NCI-H187 (cell line): ENCODE measurements at places on chromosomes 2 and 18.

GRCh38 chr2:218394298-218395089 is 5.2 kb upstream of the CTDSP1 start:
- DNase-seq, result no peak

DNA sequence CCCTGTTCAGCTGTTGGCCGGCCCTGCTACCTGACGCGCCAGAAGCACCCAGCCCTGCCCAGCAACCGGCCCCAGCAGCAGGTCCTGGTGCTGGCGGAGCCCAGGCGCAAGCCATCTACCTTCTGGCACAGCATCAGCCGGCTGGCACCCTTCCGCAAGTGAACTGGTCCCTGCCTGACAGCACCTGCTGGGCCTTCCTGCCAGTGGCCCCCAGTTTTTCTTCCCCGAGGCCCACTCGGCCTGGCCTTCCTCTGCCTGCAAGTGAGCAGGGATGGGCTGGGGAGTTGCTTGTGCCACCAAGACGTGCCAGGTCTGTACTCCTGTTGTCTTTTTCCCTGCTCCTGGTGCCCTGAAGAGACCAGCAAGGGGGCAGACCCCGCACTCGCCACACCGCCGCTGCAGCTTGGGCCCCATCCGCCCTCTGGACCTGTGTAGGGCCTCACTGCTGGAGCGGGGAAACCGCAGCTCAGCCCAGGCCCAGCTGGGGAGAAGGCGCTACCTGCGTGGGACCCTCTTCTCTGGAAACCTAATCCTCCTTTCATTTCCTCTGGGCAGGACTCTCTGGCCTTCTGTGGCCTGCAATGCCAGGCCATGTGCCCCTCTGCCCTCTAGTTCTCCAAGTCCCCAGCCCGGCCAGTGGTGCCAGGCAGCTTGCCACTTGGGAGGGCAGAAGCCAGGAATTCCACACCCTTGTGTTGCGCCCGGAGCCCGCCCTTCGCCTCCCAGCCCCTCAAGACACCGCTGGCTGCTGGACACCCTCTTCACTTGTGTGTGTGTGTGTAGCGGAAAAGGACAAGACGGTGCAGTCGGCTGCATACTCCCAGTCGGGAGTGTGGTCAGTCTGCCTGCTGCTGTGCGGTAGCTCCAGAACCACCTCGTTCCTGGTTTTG is 47.0 kb downstream of the FAM168B start:
- DNase-seq, result no peak

- no peak for DNase-seq
Measured at GRCh38 chr18:58303363-58303762, 259.3 kb downstream of the NEDD4L start.

DNA sequence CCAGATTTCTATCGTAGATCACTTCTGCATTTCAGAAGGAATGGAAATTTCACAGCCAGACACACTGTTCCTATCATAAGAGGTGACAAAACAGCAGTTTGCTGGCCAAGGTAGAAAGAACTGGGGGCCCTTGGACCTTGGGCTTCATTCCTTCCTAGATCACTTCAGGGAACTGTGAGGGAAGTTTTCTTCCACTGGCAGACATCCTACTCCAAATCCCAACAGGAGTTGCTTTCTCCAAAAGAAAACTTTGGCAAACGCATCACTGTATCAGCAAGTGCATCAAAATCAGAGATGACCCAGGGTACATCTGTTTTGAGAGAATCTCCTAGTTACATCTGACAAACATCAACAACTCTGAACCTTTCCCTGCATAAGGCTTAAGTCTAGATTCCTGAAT is 348.4 kb upstream of the KLHL29 start:
- DNase-seq, result no peak

- DNase-seq, result no peak
Measured at GRCh38 chr2:218392891-218393462, 6.7 kb upstream of the CTDSP1 start.

DNA sequence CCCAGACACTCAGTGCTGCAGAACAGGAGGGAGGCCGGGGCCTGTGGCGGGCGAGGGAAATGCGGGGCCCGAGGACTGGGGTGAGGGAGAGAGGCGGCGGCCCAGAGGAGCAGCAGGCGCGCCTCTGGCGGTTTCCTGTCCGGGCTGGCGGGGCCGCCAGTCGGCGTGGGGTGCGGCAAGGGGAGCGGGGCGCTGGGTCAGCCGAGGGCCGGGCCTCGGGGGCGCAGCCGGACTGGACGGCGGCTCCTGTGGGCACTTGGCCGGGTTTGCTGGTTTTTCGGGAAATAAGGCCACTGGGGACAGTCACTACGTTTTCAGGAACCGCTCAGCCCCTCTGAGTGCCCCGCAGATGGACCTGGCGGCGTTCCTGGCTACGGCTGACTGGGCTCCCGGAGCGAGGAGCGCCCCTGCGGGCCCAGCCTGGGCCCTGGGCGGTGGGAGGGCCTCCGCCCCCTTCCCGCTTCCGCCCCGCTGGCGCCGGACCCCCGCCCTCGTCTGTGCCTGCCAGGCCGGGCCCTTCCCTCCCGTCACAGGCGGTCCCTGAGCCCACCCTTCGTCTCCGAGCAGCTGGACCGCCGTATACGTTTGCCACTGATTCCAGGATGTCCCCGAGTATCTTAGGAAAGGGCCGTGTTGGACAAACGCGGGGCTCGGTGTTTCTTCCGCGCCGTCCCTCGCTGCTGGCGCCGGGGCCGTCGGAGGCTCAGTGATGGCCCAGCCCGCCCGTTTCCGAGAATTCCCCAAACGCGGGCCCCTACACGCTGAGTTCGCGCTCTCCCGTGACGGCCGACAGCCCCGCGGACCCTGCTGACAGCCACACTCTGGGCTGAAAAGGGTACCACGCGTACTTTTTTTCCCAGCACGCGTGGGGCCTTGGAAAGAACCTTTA is 84.6 kb downstream of the FAM210A start:
- DNase-seq, result no peak

GRCh38 chr18:8188184-8188583 is 421.1 kb upstream of the RAB12 start:
- DNase-seq, result no peak

- no peak for DNase-seq
Measured at GRCh38 chr2:75506101-75506697, 54.5 kb downstream of the EVA1A start.

DNA sequence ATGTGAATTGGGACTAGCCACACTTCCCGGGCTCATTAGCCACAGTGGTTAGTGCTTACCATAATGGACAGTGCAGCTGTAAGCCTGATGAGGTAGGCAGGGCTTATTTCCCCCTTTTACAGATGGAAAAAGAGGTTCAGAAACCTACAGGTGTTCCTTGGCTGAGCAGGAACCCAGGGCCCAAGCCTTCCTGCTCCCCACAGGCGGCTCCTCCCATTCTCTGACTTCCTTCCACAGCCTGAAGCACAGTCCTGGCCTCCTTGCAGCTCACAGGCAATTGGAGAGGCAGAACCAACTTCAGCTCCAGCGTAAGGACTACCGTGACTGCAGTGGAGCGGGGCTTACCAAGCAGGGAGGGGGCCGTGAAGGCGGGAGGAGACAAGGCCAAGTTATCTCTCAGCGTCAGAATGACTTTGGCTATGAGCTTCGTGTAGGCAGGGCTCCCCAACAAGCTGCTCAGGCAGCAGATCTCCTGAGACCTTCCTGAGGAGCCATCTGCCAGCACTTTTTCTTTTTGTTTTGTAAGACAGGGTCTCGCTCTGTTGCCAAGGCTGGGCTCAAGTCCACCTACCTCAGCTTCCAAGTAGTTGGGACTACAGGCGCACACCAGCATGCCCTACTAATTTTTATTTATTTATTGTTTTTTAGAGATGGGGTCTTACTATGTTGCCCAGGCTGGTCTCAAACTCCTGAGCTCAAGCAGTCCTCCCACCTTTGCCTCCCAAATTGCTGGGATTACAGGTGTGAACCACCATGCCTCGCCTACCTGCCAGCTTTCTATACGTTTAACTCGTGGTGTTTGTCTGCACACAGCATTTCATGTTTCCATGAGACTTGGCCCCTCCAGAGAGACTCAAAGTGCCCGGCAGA is 34.2 kb upstream of the NT5DC4 start:
- DNase-seq, result no peak

DNA sequence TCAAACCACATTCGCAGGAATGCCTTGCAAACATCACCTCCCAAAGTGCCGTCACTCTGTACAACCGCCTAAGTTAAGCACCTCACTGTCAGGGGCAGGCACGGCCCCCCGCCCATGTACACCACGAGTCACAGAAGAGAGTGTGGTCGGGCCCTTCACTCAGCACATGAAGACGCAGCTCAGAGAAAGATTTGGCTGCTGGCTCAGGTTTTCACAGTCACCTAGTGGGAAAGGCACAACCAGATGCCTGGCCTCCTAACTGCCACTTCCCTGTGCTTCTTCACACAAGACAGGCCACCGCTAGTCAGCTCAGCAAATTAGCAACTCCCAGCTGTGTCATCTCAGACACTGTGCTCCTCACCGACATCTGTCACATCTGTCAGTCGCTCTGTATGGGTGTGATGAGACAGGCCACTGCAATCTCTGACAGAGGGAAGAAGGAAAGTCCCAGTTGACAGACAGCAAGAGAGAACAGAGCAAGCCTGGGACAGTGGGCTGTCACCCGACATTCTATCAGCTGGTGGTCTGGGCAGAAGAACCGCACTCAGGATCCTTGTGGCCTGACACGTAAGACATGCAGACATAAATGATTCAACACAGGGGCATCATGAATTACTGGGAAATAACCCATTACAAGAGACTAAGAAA is 60.8 kb downstream of the CRACDL start:
- DNase-seq, result no peak

- DNase-seq, result no peak
Measured at GRCh38 chr18:36309436-36310391, 12.2 kb downstream of the FHOD3 start.

GRCh38 chr2:101153787-101154186 is 2.6 kb upstream of the TBC1D8 start:
- no peak for DNase-seq

DNA sequence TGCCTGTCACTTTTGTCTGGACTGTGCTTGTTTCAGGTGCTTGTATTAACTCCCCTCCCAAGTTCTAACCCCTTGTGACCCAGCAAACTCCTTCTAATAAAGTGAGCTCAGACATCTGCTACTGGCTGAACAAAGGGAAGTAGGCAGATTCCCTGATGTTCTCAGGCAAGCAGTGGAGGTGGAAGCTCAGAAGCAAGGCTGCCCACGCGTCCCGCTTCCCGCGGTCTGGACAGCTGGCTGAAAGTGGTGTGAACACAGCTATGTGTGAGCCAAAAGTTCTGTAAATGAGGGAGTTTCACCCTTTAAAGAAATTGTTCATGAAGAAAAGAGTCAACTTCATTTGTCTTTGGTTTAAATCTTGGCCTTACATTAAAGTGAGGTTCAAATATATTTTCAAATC is 40.0 kb downstream of the NAPG start:
- no peak for DNase-seq

DNA sequence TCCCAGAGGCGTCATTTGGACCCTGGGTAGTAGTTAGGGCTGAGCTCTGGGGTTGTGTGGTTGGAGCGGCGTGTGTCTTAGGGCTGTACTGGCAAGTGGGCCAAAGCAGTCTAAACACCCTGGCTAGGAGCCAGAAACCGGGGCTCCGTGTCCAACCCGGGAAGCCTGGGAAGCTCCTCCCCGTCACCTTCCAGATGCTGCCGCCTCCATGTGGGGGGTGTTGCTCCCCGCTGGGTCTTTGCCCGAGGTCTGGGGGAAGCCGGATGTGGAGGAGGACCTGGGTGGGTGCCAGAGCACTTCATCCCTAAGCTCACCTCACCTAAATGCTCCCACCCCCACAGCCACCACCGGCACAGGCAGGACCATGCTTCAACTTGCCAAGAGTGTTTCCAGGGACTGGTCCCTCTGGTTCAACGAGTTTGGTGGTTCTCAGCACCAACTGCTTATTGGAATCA is 25.4 kb downstream of the TET3 start:
- DNase-seq, result no peak

GRCh38 chr18:74146756-74147155 is 878 bp downstream of the FBXO15 start:
- DNase-seq, result no peak

DNA sequence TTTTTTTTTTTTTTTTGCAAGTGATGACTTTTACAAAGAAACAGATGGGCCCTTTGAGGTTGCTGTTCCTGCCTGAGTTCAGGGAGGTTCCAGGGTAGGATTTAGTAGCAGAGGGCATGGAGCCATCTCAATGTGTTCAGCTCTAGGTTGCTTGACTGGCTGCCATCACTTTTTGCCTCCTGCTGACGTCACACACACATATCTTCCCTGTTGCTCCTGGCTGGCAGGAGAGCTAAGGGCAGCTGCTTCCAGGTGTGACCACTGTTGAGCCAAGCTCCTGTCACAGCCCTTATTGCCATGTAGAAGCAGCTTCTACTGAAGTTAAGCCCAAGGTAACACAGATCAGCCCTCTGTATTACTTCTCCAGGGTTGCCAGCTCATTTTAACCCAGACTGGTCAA is 394.2 kb upstream of the SPRED2 start:
- no peak for DNase-seq

DNA sequence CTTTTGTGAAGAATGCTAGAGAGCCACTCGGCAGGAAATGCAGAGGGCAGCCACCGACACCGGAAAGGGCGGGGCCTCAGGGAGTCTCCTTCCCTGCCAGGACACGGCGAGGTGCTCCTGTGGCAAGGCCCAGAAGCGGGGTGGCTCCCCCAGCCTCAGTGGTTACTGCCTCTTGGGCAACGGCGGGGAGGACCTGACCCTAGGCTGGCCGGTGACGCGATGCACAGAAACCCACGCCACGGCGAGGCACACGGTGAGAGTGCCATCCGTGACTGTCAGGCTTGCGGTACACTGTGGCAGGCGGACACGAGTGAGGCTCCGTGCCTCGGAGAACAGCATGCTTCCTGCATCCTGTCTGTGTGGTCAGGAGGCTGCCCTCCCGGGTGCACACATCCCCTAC is 47.8 kb downstream of the ZAP70 start:
- DNase-seq, result no peak

GRCh38 chr2:221601376-221601775 is 29.3 kb upstream of the EPHA4 start:
- no peak for DNase-seq

GRCh38 chr2:187541086-187542085 is 12.8 kb downstream of the TFPI start:
- no peak for DNase-seq

GRCh38 chr2:128423788-128424165 is 105.1 kb upstream of the HS6ST1 start:
- DNase-seq, result no peak
